ENCODE measurements at places on chromosomes 1 and 21.

DNA sequence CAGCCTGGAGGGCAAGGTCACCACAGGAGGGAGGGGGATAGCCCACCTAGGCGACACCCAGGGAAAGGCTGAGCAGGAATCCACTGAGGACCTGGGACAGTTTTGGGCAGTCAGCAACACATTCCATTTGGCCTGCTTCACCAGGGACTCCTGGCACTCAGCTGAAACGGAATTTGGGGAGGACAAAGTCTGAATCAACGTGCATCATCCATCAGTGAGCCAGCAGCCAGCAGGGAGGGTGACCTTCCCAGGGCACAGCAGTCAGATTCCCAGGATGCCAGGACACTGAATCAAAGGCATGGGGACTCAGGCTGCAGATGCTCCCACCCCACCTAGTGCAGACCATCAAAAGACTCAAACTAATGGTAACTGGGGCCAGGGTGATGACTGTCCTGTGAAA is 4.6 kb downstream of the SH3BP5L start:
- no peak for DNase-seq

DNA sequence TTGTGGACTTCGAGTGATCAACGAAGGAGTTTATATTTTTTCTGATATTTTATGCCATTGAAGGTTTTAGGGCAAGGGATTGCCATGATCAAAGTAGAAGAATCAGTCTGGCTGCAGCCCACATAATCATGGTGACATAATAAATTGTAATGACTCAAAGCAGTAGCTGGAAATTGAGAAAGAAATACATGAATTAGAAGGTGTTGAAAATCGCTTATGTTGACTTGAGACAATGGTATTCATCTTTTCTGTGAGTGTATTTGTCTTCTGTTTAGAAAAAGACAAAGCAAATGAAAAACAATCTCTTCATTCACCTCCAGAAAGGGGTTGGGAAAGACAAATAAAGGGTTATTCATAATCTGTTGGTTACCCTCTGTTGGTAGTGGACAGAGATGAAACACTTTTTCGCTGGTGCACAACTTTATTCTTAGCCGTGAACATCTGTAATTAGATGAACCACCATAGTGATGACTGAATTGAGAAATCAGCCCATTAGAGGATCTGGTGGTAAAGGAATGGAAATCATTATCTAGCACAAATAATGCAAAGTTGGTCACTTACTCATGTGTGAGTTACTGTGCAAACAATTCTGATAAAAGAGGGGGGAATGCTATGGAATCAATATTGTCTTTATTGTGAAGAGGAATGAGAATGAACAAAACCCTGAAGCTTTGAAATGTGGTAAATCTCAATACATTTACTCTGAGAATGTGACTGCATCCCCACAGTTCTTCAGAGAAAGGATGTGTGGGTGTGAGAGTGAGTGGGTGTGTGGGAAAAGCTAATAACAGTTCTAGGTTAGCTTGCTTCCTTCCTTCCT is 121.8 kb downstream of the NTNG1 start:
- no peak for DNase-seq

- DNase-seq, result no peak
These were observed 98.2 kb downstream of the ZC3H11B start for GRCh38 chr1:219514728-219515127.

DNA sequence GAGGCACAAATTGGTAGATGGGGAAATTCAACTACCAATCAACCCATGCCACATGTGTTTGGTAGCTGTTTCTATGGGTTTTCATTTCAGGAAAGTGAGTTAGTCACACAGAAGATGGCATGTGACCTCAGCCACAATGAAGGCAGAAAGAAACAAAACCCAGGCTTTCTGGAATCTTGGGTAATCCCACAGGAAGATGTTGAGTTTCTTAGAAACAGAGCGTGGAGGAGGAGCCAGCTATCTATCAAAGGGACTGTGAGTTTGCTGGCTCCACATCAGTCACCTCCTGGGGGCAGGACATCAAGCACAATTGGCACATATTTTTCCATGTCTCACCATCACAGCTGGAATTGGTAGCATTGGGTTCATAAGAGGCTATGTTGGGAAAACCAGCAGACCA is 188.9 kb upstream of the PLXNA2 start:
- no peak for DNase-seq

GRCh38 chr1:182785181-182785580 is 4.4 kb upstream of the NPL start:
- DNase-seq, result no peak

GRCh38 chr1:225258811-225259210 is 169.0 kb downstream of the LBR start:
- no peak for DNase-seq

DNA sequence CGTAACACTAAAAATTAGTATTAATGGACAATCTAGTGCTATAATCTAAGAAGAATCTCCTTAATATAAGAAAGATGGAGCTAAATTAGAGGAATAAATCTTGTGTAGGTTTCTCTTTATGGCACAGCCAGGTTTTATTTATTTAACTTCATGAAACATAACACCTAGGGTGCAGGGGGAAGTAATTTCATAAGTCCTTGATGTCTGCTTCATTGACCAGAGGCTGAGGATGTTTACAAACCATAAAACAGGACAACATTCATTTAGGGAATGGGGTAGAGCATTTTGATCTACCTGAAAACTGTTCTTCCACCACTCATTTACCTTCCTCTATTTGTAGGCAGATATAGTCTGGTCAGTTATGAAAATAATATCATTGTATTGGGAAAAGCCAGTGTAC is 95.5 kb downstream of the NGF start:
- DNase-seq, result no peak

GRCh38 chr1:15322648-15323350 is 75.8 kb downstream of the FHAD1 start:
- no peak for DNase-seq

GRCh38 chr1:17597651-17598050 is 58.2 kb downstream of the ARHGEF10L start:
- DNase-seq, result no peak

DNA sequence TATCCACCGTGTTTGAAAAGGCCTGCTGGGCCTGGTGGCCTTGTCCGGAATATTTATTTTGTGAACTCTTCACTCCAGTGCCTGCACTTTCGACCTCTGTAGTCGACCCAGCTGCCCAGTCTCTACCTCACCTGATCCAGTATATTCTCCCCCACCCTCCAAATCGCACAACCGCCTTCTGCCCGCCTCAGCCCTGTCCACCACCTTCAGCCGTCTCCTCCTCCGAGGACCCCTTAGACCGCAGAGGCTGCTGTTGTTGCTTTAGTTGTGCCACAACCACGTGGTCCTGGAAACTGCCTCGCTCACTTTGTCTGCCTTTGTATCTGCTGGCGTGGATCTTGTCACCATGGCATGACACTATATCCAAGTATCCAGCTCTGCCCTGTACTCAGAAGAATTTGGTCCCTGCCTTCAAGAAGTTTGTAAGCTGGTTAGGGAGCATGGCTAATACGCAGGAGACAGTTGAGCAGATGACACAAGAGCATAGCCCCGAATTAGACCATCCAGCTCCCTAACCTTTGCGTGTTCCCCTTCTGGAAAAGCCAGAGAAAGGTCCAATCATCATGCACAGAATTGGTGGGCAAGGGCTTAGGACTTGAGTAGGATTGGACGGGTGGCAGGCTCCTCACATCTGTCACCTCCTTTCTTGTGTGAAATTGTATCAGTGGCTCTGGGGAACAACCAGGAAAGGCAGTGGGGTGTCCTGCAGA is 1.5 kb downstream of the PHGDH start:
- DNase-seq, result no peak

DNA sequence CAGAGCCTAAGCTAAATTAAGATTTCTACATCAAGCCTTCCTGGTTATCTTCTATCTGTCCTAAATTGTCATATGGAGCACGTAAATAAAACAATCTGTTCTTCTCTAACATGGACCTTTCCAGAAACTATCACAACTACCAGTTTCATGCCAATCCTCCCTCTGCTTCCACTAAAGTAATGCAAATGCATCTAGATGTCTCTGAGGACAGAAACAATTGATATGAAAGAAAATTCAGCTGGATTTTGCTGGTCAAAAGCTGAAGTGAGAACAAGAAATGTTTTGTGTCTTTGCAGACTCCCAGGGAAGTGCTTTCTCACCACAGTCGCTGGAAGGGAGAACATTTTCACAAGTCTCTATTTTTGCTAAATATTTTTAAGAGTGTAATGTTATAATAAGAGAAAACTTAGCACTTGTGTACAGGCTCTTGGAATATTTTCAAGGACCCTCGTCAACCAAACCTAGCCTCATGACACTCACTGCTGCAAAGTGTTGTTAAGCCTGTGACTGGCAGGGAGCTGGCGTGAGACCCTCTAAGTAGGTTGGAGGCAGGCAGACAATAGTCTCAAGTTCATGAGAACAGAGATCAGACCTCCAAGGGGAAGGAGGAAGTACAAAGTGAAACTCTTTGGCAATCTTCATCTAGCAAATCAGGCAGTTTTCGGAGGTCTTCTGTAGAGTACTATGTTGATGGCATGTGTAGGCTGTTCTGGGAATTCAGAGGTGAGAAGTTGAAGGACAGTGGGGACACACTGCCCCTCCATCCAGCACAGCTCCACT is 38.8 kb downstream of the DNASE2B start:
- no peak for DNase-seq

GRCh38 chr1:67135354-67135753 is 584 bp upstream of the C1orf141 start:
- no peak for DNase-seq

GRCh38 chr1:221392453-221392852 is 349.4 kb downstream of the DUSP10 start:
- DNase-seq, result no peak

GRCh38 chr1:155776414-155776813 is 80.6 kb downstream of the GON4L start:
- no peak for DNase-seq

DNA sequence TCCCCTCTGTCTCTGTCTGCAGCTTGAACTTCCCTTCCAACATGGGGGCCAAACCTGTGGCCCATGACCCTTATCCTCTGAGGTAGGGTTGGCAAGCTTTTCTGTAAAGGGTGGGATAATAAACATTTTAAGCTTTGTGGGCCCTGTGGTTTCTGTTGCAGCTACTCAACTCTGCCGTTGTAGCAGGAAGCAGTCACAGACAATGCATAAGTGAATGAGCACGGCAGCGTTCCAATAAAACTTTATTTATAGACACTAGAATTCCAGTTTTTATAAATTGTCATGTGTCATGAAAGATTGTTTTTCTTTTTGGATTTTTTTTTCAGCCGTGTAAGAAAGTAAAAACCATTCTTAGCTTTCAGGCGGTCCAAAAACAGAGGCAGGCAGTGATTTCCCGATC is 18.2 kb upstream of the CDK18 start:
- no peak for DNase-seq

- DNase-seq, result no peak
These were observed 7.3 kb downstream of the KIF21B start for GRCh38 chr1:201016211-201016651.

GRCh38 chr1:230568008-230568407 is 74.3 kb upstream of the COG2 start:
- no peak for DNase-seq

DNA sequence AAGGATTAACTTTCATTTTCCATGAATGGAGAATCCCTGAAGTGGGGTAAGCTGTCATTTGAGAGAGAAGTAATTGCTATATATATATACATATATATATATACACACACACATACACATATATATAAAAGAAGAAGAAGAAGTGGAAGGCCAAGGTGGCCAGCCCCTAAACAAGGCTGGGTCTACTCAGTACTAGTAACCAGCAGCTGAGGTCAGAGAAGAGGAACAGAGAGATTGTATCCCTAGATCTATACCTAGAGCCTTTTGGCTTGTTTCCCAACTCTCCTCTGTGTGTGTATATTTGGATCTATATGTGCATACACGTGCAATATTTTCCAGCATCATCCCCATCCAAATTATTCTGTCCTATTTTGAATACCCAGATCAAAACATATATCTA is 5.2 kb downstream of the TNFSF4 start:
- no peak for DNase-seq

- no peak for DNase-seq
These were observed 765 bp upstream of the HIPK1 start for GRCh38 chr1:113928187-113928930.

DNA sequence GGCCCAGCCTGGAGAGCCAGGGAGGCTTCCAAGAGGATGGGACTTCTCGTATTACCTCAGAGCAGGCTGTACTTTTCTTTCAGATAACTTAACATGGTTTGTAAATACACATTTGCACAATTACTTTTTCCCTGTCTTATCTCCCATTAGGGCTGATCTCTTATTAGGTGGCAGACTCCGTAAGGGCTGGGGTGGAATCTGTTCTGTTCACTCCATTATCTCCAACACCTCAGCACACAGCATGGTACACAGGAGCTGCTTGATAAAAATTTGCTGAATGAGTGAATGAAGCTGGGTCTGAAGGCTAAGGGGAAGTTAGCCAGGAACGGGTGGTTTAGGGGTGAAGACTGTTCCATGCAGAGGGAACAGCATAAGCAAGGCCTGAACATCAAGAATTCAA is 48.9 kb downstream of the LDLRAD2 start:
- DNase-seq, result no peak

DNA sequence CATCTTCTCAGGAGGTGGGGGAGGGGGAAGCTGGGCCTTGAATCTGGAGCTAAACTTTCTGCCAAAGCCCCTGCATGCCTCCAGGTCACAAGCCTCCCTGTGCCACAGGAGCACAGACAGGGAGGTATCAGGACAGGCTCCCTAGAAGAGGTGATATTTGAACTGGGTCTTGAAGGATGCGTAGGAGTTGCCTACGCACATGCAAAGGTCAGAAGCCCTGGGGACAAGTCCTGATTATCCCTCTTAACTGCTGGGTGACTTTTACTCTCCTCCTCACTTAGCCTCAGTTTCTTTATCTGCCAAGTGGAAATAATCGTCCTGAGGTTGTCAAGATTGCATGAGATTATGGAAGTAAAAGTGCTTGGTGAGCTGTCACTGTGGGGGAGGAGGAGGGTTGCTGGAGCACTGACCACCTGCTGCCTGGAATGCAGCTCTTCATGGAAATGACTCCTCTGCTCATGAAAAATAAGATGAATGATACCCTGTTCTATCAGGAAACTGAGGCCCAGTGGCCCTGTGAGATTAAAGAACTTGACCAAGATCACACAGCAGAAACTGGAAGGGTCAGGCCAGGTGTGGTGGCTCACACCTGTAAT is 50.6 kb upstream of the LAPTM5 start:
- DNase-seq, result no peak

DNA sequence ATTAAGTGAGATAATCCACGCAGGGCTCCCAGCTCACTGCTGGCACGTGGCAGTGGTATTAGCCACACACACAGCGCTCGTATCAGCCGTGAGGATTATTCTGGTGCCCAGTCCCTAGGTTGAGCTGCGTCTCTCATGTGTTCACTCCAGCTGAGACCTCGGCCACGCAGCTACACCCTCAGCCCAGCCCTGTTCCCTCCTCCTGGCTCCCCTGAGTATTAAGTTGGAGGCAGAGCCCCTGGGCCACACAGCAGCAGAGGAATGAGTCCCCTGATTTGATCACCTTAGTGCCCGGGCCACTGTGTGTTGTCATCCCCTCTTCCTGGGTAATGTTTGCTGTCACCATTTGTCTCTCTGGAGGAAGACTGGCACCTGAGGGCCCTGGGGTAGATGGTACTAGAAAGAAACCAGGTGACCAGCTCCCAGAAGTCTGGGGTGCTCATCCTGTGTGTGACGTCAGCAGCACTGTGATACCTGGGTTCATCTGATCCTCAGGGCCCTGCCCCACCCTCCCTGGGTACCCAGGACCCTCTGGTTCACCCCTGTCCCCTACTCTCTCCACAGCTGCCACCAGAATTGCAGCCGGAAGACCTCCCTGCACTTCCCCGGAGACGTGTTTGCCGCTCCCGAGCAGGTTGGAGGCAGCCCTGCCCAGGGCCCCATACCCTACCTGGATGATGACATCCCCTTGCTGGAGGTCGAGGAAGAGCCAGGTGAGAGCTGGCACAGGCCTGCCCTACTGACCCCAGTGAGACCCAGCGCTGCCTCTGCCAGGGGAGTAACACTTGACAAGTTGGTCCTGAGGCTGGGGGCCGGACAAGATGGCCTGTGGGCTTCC is 40.1 kb downstream of the DISP3 start:
- DNase-seq, result no peak
